ENCODE measurements at places on chromosomes 5 and 9.

- DNase-seq = no peak
Observed at GRCh38 chr5:160390787-160391696, 8.8 kb downstream of the FAM200C start.

DNA sequence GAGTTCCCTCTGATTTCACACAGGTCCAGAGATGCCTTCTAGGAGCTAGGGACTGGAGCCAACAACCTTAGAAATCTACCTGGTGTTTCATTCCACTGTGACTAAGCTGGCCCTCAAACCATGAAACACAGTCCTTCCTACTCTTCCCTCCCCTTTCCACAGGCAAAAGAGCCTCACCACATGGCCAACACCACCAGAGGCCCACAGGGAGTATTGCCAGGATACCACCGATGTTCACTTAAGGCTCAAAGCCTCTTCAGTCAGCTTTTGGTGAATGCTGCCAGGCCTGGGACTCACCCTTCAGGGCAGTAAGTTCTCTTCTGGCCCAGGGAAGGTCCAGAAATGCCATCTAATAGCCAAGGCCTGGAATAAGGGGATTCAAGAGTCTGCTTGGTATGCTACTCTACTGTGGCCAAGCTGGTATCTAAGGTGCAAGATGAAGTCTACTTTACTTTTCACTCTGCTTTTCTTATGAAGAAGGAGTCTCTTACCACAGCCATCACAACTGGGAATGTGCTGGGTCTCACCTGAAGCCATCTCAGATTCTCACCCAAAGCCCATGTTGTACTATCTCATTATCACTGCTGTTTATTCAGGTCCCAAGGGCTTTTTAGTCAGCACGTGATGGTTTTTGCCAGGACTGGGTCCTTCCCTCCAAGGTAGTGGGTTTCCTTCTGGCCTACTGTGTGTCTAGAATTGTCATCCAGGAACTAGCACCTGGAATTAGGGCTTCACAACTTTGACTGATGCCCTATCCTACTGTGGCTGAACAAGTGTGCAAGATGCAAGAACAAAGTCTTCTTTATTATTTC lies 1018.4 kb downstream of the TAF11L14 start:
- DNase-seq = no peak

- DNase-seq = no peak
Observed at GRCh38 chr9:21883642-21884041, 81.2 kb downstream of the MTAP start.

DNA sequence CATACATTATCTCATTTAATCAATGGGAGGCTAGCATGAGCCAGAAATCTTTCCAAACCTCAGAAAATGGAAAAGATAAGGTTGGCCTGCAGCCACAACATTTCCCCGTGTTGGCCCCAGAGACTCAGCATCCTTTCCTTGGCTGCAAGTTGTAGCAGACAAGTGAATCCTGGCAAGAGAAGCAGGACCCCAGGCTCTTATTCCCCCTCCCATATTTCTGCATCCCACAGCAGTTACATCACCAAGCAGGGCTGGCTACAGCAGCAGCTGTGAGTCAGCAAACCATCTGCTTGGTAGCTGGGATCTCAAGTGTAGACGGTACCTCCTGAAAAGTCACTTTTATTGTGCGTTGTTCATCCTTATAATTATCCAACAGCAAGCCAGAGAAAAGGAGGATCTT lies 212.4 kb downstream of the GNA14 start:
- no peak for DNase-seq

DNA sequence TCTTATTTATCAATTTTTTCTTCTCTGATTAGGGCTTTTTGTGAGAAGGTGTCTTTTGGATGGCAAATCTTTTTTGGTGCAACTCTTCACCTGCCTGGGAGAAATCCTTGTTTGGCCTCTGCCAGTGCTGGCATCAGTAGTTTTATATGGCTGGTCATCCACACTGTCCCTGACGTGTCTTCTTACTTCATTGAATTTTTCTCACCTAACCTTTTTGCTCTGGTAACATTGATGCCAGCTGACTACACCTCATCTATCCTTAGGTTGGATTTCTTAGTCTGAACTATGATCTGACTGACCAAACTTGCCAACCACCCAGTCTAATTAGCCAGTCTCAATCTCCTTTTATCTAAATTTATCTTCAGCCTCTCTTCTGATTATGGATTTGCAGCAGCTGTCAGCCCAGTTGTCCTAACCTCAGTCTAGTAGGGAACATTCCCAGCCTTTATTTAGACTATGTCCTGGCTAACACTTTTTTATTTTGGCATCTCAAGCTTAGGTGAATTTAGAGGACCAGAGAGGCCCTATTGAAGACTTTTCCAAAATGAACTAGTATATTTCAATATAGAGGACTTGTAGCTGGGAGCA lies 10.6 kb upstream of the TMEM38B start:
- no peak for DNase-seq

GRCh38 chr5:151067632-151068432 lies 13.0 kb downstream of the TNIP1 start:
- DNase-seq = no peak

GRCh38 chr5:38060354-38060753 lies 198.0 kb upstream of the EGFLAM start:
- no peak for DNase-seq

Data from activated CD4-positive, alpha-beta T cell treated with anti-CD3 and anti-CD28 coated beads for 24 hours (primary cell).